ENCODE measurements at places on chromosomes 3 and 15. TPM values are rescaled to one million over a fixed set of nuclear protein-coding genes. Genes with fewer than 3 reads are reported as not detected.

RFT1 gene
- total RNA-seq = 11.3 TPM

RPL22L1 gene
- total RNA-seq = 11.9 TPM

ANKRD63 gene
- not detected for total RNA-seq

PLCH1 gene
- not detected for total RNA-seq

ZCWPW2 gene
- total RNA-seq = under 0.01 TPM

WNT7A gene
- not detected for total RNA-seq

CD96 gene
- not detected for total RNA-seq

ADGRG7 gene
- total RNA-seq = not detected

CKMT1A gene
- not detected for total RNA-seq

RAB11A gene
- 117 TPM for total RNA-seq

FAM107A gene
- 0.20 TPM for total RNA-seq

PRSS50 gene
- total RNA-seq = not detected

IMPG2 gene
- total RNA-seq = 0.99 TPM

UBA3 gene
- 55.6 TPM for total RNA-seq

CHRFAM7A gene
- 0.60 TPM for total RNA-seq

SYNPR gene
- total RNA-seq = not detected

NR2E3 gene
- 0.20 TPM for total RNA-seq

SCAANT1 gene
- total RNA-seq = 1.7 TPM

SORD gene
- 2.8 TPM for total RNA-seq

DNAJA4 gene
- 1.6 TPM for total RNA-seq

P3H2 gene
- 9.6 TPM for total RNA-seq

CDHR4 gene
- total RNA-seq = not detected

WHAMM gene
- 3.9 TPM for total RNA-seq

ARHGAP31 gene
- 19.8 TPM for total RNA-seq

CLDN11 gene
- total RNA-seq = 27.6 TPM

SAMD7 gene
- total RNA-seq = not detected

MASP1 gene
- total RNA-seq = 0.40 TPM

SKOR1 gene
- under 0.01 TPM for total RNA-seq

AGBL1 gene
- not detected for total RNA-seq

SLC2A2 gene
- total RNA-seq = not detected

MYO5C gene
- total RNA-seq = 7.4 TPM

CD200 gene
- 3.1 TPM for total RNA-seq

SLC27A2 gene
- total RNA-seq = 10.3 TPM

CXCR6 gene
- total RNA-seq = not detected

SCG5 gene
- 0.44 TPM for total RNA-seq

MEGF11 gene
- total RNA-seq = not detected

SLC38A3 gene
- total RNA-seq = under 0.01 TPM

BCHE gene
- total RNA-seq = 36.5 TPM

TYRO3 gene
- total RNA-seq = 1.6 TPM

ENTPD3 gene
- not detected for total RNA-seq

MAP3K13 gene
- 7.7 TPM for total RNA-seq

SETD5 gene
- total RNA-seq = 23.5 TPM

KBTBD13 gene
- not detected for total RNA-seq
